H7 (cell line): ENCODE measurements at places on chromosomes 2 and 18. TPM values are rescaled to one million over a fixed set of nuclear protein-coding genes. Genes with fewer than 3 reads are reported as not detected.

The G6PC2 gene
- not detected in 2 replicates for total RNA-seq

The KIAA2012 gene
- total RNA-seq, result not detected in 2 replicates

The C2orf68 gene
- total RNA-seq, result 69.8 and 84.4 TPM in 2 replicates

The ZSCAN30 gene
- total RNA-seq, result 6.2 and 8.2 TPM in 2 replicates

The MOCOS gene
- total RNA-seq, result 1.7 and 2.4 TPM in 2 replicates

The MAP3K20 gene
- total RNA-seq, result 7.1 and 7.6 TPM in 2 replicates

The ZNF385B gene
- 0.41 and 0.90 TPM in 2 replicates for total RNA-seq

The CPLX4 gene
- total RNA-seq, result not detected in 2 replicates

The AQP12A gene
- not detected in 2 replicates for total RNA-seq

The SLC4A5 gene
- 0.90 and 1.1 TPM in 2 replicates for total RNA-seq

The SLC40A1 gene
- 0.55 and 1.9 TPM in 2 replicates for total RNA-seq
